ENCODE measurements at places on chromosomes 3 and 15.

DNA sequence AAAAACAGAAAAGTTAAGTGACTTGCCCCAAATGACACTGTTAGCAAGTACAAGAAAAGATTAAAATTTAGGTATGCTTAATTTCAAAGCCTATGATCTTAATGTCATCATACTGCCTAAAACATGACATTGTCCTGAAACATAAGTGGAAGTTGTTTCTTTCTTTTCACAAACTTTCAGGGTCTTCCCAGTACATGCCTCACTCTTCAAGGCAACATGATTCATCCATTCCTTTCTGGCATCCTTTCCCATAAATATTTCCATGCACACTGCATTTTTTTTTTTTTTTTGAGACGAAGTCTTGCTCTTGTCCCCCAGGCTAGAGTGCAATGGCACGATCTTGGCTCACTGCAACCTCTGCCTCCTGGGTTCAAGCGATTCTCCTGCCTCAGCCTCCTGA lies 42.5 kb upstream of the KPNA4 start:
- DNase-seq, result no peak

DNA sequence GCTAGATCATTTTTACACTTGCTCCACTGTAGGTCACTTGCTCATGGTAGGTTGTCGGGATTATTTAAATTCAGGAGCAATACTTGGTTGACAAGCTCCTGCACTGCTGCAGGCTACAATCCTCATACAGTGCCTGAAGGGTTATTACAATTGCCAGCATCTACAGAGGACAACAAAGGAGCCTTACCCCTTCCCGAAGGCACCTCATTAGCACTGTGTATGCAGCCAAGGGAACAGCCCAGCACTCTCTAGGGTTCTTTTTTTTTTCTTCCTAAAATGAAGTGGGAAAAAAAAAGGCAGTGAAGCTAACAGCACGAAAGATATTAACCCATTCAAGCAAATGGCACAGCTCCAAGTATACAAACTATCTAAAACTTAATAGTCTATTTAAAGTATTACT lies 142.7 kb downstream of the ULK4 start:
- no peak for DNase-seq

DNA sequence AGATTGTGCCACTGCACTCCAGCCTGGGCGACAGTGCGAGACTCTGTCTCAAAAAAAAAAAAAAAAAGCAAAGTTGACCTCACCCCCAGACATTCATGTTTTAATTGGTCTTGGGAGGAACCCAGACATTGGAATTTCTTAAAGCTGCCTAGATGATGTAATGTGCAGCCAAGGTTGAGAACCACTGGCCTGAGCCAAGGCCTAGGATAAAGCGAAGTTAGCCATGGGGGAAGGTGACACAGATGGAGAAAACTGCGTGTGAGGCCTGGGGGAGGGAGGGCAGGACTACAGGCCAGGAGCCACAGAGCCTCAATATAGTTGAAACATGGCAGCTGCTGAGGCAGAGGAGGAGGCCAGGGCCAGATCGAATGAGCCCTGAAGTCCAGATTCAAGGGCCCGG lies 21.0 kb downstream of the GLB1 start:
- no peak for DNase-seq

GRCh38 chr3:129375099-129375498 lies 53.3 kb downstream of the EFCAB12 start:
- DNase-seq, result no peak

- DNase-seq, result no peak
Measured at GRCh38 chr3:130823241-130823884, 70.5 kb upstream of the ATP2C1 start.
